ENCODE measurements at places on chromosomes 12 and 14.

- no peak for DNase-seq
These were observed 116.9 kb upstream of the PWP1 start for GRCh38 chr12:107568718-107569117.

DNA sequence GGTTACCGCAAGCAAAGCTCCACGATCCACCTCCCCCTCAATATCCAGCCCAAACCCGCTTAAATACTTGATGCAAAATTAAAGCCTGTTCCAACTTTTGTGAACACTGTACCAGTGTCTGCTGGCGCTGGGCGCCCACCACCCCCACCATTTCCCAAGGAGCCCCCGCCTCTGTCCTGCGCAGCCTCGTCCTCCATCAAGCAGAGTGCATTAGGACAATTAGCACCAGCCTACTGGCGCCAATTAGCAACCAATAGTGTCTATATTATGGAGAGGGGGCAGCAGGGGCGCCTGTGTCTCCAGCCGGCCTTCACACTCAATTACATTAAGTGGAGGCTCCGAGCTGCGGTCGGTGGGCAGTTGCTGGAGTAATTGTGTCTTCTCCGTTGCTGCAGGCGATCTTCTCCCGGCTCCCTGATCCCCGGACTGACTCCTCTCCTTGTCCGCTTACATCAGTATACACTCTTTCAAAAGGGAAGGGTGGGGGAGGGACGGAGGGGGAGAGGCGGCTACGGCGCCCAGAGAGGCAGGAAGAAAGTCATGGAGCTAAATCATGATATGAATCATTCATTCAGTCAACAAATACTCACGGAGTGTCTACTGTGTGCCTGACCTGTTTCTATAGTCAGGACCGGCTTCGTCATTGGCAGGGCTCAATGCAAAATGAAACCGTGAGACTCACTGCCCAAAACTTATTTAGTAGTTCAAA is 707.3 kb downstream of the MED13L start:
- no peak for DNase-seq

DNA sequence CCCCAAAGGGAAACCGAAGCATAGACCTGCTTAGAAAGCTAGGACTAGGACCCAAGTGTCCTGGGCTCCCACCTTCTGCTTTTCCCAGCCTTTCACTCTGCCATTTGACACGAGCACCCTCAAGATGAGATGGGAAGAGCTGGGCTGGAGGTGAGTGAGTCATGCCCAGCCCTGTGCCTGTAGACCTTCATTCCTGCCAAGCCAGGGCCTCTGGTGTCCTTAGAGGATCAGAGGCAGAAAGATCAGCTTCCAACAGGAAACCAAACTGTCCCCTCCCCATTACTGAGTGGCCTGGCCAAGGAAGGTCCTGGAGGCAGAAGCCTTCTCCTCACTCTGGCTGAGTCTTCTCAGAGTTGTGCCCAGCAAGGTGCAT is 3.5 kb downstream of the TMEM63C start:
- DNase-seq, result no peak

DNA sequence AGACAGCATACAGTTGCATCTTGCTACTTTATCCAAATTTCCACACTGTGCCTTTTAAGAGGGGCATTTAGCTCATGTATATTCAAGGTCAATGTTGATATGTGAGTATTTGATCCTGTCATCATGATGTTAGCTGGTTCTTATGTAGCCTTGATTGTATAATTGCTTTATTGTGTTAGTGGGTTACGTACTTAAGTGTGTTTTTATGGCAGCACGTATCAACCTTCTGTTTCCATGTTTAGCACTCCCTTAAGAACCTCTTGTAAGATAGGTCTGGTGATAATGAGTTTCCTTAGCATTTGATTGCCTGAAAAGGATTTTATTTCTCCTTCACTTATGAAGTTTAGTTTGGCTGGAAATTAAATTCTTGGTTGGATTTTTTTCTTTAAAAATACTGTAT is 445.2 kb downstream of the NAV3 start:
- DNase-seq, result no peak

DNA sequence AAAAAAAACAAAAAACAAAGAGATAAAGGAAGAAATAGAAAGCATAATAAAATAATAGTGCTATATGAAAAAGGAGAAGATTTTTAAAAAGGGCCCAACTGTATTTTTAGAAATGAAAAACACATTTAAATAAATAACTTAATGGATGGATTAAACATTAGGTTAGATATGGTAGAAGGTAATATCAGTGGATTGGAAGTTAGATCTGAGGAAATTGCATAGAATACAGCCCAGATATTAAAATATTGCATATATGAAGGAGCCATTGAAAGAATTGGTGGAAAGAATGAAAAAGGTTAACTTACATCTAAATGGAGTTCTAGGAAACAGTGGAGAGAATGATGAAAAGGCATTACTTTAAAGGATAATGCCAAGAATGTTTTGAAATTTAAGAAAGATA is 27.8 kb downstream of the CACNA1C start:
- DNase-seq, result no peak

- no peak for DNase-seq
These were observed 111.4 kb downstream of the EGLN3 start for GRCh38 chr14:33839193-33840076.

DNA sequence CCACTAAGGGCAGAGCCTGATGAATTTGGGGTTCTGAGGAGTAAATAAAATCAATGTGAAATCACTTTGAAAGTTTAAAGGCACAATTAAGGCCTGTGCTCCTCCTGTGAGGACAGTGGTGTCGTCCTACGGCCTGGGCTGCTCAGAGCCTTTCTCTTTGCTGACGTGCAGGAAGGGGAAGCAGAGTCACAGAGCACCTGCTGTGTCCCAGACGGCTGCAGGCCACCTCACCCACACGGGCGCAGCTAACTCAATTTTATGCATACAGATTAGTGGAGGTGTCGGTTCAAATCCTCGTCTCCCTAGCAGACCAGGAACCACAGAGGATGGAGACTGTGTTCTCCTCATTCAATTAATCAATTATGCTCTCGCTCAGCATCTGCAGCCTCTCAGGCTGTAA is 11.4 kb upstream of the DLK1 start:
- DNase-seq, result no peak

DNA sequence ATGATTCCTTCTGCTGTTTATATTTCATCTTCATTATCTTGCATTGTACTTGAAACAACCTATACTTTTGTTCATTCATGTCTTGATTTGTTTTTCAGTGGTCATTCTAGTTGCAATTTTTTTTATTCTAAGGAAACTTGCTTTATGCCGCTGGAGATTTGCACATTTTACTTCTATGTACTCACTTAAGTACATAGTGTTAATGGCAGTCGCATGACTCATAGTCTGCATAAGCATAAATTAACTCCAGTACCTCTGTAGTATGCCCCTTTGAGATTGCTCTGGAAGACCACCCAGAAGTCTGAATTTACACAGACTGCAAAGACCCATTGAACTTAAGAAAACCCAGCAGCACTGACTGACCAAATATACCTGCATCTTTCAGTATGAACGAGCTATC is 77.0 kb downstream of the MSRB3 start:
- no peak for DNase-seq

- no peak for DNase-seq
These were observed 109.7 kb downstream of the GPATCH2L start for GRCh38 chr14:76261371-76261811.

DNA sequence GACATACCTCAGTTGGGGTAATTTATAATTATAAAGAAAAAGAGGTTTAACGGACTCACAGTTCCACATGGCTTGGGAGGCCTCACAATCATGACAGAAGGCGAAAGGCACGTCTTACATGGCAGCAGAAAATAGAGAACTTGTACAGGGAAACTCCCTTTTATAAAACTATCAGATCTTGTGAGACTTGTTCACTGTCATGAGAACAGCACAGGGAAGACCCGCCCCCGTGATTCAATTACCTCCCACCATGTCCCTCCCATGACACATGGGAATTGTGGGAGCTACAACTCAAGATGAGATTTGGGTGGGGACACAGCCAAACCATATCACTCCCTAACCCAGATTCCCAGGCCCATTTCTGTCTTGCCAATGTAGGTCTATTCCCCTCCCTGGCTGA is 22.1 kb downstream of the MYO1H start:
- no peak for DNase-seq

- no peak for DNase-seq
These were observed 14.6 kb upstream of the YY1 start for GRCh38 chr14:100224229-100224866.

DNA sequence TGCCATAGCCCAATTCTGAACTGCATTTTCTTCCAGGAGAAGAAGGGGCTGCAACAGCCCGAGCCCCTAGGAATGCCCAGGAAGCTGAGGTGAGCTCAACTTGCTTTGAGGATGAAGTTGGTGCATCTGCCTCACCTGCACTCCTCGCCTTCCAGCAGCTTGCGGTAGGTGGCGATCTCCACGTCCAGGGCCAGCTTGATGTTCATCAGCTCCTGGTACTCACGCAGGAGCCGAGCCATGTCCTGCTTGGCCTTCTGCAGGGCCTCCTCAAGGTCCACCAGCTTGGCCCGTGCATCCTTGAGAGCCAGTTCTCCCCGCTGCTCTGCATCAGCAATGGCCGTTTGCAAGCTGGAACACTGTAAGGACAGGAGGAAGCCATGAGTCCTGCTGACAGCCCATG is 6.0 kb downstream of the KRT75 start:
- DNase-seq, result peak; percentile 32

DNA sequence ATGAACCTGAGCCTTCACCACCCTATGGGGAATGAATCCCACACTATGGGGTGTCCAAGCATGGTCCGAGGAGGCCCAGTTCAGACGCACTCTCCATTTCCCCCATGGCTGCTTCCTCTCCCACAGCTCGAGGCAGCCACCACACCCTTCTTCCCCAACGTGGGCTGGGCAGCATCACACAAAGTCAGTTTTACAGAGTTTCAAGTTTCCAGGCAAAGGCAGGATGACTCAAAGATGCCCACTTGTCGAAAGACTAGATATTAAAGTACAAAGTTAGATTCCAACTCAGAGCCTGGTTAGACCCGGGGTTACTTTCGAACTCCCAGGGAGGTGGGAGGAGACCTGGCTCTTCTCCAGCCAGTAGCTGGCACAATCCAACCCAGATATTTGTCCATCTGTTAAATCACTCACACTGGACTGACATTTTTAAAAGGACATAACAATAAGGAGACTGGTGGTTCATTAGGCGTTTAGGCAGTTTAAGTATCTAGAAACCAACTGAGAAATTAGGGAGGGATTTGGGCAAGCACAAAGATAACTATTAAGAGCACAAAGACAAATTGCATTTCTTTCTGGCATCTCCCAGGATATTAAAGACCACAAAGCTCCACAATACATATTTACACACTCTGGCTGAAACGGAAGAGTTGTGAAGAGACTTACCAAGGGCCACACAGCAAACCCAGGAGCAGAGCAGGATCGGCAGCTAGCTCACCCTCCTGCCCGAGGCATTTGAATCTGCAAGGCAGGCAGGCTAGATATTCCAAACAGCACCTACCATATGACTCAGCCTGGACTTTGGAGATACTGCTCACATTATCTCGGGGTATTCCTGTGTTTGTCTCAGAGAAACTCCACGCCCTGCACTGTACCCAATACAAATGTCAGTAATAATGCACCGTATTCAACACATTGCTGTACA is 34.8 kb downstream of the TMCC3 start:
- DNase-seq, result peak; percentile 63

- no peak for DNase-seq
These were observed 231.2 kb downstream of the PIK3C2G start for GRCh38 chr12:18492372-18493025.

DNA sequence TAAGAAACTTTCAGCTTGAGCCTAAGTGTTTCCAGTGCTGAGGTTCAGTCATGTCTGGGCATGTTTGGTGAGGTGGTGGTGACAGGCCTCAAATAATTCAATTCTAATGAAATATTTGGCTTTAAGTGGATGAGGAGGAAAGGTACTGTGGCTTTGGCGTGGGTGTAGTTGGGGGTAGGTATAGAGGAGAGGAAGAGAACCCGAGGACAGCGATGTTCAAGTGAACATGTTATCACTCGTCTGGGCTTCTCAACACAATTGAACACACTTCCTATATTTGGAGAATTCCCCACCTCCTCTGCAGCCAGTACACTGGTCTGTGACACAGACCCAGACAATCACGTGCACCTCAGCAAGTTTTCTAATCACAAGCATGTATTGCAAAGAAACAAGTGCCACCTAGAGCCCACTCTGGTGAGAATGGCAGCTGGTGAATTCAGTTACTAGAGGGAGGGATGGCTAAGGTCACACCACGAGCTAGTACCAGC is 53.0 kb downstream of the IFNG-AS1 start:
- no peak for DNase-seq

DNA sequence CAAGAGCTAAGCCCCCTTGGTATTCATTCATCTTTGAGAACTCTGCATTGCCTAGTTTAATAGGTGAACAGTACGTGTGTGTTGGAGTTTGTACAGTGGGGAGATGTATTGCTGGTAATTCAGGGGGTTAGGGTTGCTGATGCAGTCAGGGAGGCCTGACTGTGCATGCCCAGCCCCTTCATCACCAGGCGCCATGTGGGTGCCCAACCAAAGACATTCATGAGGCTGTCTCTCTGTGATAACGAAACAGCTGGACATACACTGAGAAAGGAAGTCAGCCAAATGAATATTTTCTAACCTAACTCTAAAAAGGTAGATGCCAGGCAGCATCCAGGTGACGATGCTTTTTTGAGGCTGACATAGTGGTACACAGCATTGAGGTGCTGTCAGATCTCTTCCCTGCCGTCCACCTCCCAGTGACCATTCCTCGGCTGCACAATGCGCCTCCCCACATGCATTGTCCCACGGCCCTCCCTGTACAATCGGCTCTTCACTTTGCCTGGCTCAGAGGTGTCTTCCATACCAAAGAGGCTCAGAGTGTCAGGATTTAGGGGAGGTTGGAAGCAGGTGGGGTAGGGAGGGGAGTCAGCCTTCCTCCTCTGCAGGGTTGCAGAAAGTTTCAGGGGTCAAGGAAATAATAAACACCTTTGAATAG is 19.0 kb downstream of the EML1 start:
- DNase-seq, result no peak

DNA sequence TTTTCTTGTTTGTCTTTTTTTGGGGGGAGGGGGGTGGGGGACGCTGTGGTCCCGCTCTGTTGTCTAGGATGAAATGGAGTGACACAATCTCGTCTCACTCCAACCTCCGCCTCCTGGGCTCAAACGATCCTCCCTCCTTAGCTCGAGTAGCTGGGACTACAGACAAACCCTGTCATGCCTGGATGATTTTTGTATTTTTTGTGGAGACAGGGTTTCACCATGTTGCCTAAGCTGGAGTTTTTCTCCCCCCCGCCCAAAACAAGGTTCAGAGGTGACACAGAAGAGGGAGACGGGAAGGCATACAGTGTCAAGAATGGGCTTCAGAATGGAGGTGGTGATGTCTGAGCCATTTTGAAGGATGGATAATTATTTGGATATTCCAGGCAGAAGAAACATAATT is 116.9 kb upstream of the ATF1 start:
- no peak for DNase-seq

GRCh38 chr14:37436519-37436918 is 158.5 kb downstream of the FOXA1 start:
- DNase-seq, result no peak

DNA sequence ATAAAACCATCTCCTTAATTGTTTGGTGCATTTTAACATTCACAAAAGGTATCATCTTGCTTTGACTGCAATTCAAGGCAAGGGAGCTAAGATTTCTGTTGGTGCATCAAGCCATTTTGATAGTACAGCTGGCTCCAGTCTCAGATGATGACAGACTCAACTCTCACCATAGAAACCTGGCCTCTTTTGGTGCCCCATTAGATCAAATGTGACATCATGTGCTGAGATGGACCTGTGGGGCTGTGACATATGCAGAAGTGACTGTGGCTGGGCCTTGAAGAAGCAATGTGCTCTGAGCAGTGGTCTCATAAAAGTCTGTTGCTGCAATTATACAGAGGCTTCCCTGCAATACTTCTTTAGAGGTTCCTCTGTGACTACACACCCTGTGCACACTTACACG is 88.4 kb downstream of the SLC2A13 start:
- no peak for DNase-seq

GRCh38 chr12:100823963-100824362 is 29.4 kb downstream of the ANO4 start:
- no peak for DNase-seq

Data from trophoblast cell (in vitro differentiated cells and primary cell).